ENCODE measurements at places on chromosomes 7 and 10.
A peak's percentile ranks its signal among the peaks of the same experiment; 100 is the strongest.

DNA sequence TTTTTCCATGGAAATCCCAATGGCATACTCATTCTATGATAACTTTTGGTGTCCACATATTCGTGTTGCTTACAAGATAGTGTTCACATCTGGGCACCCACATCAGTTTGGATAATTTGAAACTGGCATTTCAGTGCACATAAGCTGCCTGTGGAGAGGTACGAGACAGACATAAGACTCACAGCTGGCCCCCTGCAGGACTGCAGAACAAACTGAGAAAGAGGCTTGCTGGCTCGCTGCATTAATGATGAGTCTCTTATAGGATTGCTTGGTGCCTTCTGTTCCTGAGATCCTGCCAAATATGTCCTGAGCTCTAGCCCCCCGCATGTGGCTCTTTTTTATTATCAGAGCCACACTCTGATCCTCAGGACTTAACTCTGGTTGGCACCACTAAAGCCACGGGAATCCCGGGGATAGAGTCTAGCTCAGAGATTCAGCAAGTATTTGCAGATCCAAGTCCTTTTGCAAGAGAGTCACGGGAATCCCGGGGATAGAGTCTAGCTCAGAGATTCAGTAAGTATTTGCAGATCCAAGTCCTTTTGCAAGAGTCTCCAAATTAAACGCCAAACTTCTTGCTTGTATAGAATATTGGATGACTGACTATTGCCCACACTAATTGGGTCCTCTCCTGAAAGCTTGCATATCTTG lies 34.0 kb upstream of the JCAD start:
- DNase-seq = no peak

DNA sequence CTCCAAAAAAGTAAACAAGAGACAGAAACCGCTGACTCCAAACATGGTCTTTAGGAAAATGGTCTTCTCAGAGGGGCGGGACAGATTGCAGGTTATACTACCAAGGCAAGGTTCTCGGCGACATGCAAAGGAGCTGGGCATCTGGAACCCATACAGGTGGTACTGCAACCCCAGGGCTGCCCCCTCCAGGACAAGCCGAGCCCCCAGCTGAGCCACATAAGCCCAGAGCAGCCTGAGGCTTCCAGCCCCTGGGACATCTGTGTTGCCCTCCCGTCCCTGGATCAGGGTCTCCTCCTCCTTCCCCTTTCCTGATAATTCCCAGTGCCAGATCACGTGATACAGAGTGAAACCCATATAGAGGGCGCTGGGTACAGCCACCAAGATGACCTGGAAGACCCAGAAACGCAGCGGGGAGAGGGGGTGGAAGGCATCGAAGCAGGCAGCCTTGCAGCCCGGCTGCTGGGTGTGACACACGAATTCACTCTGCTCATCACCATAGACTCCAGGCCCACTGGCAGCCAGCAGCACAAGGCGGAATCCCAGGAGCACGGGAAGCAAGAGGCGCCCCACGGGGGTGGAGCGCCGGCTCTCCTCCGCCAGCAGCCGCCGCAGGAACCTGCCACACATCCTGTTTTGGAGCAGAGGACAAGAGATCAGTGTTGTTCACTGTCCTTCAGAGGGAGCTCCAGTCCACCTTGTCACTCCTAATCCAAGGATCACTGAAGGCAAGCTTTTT lies at the start of gene GJC3:
Gene GJC3 (minus strand): TSS at position 627 of the 736 bp plus-strand sequence. CDS start 0 bp downstream, at position 627.
- peak; percentile 82 for DNase-seq

GRCh38 chr7:158281441-158281840 lies 306.2 kb downstream of the PTPRN2 start:
- DNase-seq = no peak

DNA sequence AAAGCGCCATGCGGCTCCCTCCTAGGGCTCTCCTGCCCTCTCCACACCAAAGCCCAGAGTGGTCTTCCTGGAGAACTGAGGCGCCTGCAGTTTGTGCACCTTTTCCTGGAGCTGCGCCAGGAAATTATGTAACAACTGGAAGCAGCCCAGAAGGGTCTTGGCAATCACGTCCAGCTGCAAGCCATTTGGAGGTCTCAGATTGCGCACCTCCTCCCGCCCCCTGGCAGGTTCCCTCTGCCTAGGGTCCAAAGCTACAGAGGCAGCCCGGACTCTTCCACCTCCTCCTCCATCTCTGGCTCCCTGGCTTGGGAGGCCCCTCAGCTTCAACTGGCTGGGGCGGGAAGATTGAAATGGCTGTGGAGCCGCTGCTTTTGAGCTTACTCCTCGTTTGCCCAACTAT lies 34.0 kb upstream of the SFTPD start:
- peak; percentile 13 for DNase-seq

DNA sequence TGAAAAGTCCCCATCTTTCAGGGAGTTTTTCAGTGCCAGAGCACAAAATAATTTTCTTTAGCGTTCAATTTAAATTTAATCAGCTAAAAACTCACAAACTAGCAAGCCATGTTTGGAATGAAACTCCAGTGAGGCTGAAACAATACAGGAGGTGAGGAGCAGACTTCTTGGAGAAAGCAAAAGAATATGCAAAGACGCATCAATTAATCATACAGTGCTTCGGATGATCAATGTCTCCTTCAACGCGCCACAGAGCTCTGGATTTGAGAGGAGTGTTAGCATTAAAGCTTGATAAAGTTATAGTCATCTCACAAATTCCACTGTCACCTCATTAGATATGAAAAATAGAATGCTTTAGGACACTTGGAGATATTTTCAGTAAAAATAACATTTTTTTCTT lies 248.0 kb downstream of the WDR11 start:
- DNase-seq = no peak

DNA sequence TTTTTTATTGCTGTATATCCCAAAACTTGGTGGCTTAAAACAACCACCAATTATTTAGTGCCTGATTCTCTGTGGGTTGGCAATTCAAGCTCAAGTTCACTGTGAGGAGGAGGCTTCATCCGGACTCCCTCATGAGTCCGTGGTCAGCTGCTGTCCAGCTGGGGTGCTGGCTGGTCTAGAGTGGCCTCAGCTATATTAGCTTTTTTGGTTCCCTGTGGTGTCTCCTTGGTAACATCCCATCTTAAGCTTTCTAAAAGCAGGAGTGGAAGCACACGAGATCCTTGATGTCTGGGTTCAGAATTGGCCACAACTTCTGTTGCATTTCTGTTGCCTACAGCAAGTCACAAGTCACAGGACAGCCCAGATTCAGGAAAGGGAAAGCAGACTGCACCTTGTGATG lies 536.5 kb upstream of the FZD8 start:
- no peak for DNase-seq

GRCh38 chr7:31940167-31940566 lies 130.0 kb downstream of the PDE1C start:
- no peak for DNase-seq

DNA sequence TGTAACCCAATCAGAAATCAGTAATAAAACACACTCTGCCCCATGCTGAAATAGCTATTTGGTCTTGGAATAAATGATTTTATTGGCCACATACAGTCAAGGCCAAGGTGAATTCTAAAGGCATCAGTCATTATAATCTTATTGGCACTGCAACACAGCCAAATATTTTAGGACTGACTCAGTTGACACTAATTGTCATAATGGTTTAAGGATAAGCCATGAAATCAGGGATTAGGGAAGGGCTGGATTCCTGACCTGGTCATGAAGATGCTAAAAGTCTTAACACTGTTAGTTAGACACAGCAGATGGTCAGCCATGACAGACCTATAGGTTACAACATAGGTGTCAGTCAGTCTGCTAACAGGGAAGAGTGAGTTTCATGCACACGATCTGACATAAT lies 330.3 kb upstream of the NPSR1 start:
- no peak for DNase-seq

DNA sequence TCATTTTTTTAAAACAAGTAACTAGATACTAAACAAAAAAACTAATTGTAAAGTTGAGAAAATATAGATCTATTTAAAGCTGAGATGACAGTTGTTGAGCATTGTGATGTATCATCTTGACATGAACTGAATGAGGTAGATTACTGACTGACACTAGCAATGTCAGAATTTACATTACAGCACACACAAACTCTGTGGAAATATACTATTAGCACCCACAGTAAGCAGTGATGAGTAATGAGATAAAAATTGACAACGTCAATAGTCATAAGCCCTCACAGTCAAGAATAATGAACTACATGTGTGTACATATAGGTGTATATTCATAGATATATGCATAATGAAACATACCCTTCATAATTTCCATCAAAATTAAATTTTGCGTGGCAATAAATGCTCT lies 368.4 kb downstream of the TFEC start:
- peak; percentile 71 for DNase-seq

GRCh38 chr7:55021053-55021452 lies 2.2 kb downstream of the EGFR start:
- no peak for DNase-seq

DNA sequence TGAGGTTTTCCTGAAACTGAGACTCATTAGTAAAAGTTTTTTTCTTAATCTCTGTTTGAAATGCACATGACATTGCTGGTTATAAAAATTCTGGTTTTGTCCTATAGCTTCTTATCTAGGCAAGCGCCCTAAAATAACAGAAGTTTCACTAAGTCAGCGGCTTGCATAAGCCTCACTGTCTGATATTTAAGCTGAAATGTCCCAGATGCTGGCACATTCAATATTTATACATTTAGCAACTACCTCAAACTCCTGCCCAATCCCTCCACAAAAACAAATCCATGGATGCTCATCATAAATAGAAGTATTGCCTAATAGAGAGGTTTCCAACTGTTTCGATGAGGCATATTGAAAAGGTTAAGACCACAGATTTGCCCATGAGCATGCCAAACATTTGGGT lies 83.1 kb upstream of the EGR2 start:
- DNase-seq = no peak
